Stimulated activated CD8-positive, alpha-beta memory T cell treated with anti-CD3 and anti-CD28 coated beads, Interleukin-2, amount 100 ng/mL, for 1 hour (primary cell): ENCODE measurements at places on chromosomes 5 and 9.

DNA sequence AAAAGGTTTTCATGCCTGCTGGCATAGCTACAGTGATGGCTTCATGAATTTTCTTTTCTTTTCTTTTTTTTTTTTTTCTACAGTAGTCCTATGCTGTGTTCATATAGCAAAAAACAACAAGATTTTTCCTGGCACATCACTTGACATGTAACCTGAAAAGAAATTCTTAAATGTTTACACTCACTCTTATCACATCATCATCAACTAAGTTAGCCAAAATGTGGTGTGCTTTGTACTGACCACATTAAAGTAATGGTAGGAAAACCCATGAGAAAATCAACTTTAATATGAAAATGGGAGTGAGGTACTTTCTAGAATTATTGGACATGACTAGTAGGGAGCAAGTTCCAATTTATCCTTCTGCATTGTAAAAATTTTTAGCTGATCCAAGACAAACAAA is 146.7 kb downstream of the SSBP2 start:
- no peak for DNase-seq

- DNase-seq: peak; percentile 19
These were observed 602 bp downstream of the RPL37 start for GRCh38 chr5:40834391-40834848.

GRCh38 chr5:93303291-93303691 is 277.7 kb downstream of the NR2F1-AS1 start:
- DNase-seq: no peak

- no peak for DNase-seq
These were observed 284.5 kb downstream of the RFX3 start for GRCh38 chr9:3241290-3241689.

GRCh38 chr5:174832811-174833210 is 108.4 kb downstream of the MSX2 start:
- DNase-seq: no peak

DNA sequence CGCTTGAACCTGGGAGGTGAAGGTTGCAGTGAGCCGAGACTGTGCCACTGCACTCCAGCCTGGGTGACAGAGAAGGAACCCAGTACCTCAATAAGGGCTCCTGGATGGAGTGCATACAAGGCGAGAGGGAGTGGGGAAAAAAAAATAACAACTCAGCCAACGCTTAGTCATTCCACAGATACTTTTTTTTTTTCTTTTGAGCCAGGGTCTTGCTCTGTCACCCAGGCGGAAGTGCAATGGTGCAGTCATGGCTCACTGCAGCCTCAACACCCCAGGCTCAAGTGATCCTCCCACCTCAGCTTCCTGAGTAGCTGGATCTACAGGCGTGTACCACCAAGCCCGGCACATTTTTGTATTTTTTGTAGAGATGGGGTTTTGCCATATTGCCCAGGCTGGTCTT is 59.5 kb upstream of the GGTA1 start:
- no peak for DNase-seq
